ENCODE measurements at places on chromosomes 16 and 17. TPM values are rescaled to one million over a fixed set of nuclear protein-coding genes. Genes with fewer than 3 reads are reported as not detected.
A peak's percentile ranks its signal among the peaks of the same experiment; 100 is the strongest.

DNA sequence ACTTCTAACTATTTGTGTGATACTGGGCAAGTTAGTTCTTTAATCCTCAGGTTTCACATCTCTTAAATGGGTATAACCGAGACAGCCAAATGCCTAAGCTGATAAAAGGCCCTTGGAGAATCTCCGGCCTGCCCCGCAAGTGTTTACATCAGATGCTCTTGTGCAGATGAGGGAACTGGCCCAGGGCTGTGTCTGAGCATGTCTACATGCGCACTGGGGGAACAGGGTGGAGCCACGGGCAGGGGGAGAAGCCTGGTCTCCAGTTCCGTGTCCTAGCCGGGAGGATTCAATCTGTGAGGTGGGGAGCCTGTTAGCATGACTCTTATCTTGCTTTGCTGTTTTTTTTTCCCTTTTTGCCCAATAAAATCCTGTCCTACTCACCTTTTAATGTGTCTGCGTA is 222.9 kb downstream of the CDH8 start:
- DNase-seq, result no peak

GRCh38 chr16:7344830-7345780 is 12.5 kb downstream of the RBFOX1 start:
- DNase-seq, result no peak

Gene TEKT5
- 0.22 TPM for total RNA-seq

- DNase-seq, result no peak
Measured at GRCh38 chr16:67953641-67954375, 9.9 kb upstream of the LCAT start.

DNA sequence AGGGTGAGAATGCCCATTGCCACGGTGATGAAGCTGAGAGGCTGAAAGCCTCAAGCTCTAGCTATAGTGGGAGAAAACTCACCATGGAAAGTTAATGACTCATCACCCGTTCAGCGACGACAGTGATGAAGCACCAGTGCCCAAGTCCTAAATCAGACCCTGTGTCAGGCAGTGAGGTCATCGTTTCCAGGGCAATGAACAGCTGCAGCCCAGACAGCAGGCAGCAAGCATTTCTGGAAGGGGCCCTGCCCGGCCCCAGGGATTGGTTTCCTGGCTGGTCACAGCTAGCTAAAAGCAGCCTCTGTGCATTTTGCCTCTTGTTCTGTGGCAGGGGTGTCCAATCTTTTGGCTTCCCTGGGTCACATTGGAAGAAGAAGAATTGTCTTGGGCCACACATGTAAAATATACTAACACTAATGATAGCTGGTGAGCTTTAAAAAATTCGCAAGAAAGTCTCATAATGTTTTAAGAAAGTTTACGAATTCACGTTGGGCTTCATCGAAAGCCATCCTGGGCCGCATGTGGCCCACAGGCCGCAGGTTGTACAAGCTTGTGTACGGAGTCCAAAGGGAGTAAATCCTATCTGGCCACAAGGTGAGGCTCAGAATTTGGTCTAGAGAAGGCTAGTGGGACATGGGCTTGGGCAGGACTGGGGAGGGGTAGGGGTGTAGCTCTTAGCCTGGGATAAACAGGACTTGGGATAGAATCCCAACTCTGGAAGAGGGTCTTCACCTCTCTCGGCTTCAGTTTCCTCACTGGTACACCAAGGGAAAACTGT is 40.6 kb downstream of the MIS12 start:
- DNase-seq, result peak; percentile 89

Gene GAS7
- total RNA-seq, result 75.9 TPM

GRCh38 chr16:3945751-3946603 is 65.5 kb upstream of the CREBBP start:
- DNase-seq, result no peak

DNA sequence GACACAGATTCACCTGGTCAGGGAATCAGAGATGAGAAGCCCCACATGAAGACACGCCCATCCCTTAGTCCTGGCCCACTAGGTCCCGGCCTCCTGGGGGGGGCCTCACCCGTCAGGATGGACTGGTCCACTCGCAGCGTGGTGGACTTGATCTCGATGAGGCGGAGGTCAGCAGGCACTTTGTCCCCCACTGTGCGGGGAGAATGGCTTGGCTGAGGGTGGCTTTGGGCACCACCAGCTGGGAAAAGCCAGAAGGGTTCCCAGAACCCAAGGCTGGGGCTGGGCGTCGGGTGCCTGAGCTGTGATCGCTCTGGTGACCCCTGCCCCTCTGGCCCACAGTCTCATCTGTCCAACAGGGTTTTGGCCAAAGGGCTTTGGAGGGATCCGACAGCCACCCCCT is 13.7 kb downstream of the ATP2A3 start:
- DNase-seq, result no peak

Gene HGS
- 56.2 TPM for total RNA-seq

Measured in cardiac septum (tissue), 1 donor.